ENCODE measurements at places on chromosomes 2 and 18.
A peak's percentile ranks its signal among the peaks of the same experiment; 100 is the strongest.

DNA sequence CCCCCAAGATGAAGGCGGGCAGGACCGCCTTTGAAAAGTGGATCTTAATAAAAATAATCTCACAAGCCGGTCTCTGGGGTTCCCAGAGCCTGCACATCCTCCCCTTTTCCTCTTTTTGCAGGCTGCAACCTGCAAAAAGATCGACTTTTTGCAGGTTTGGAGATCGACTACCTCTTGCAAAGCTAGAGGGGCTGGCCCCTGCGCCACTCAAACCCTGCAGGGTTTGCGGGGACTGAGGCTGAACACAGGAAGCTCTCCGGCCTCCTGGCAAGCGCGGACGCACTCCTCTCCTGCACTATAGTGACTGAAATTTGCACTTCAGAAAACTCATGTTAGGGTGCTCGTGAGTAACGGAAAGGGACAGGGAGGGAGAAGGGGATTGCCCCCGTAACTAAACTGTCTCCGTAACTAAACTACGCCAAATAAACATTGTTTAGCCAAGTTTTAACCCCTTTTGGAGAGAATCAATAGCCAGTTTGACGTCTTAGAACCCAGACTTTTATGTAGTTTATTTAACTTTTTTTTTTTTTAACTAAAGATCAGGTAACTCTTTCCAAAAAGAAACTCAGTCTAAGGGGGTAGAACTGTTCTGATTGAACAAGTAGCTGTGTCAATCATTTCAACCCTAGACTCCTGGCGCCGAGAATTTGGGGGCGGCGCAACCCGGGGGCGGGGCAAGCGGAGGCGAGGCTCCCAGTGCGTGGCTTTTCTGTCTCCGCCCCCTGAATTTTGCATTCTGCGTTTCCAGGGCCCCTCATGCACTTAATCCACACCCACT lies 2.5 kb downstream of the IGFBP5 start:
- peak; percentile 82 for DNase-seq

DNA sequence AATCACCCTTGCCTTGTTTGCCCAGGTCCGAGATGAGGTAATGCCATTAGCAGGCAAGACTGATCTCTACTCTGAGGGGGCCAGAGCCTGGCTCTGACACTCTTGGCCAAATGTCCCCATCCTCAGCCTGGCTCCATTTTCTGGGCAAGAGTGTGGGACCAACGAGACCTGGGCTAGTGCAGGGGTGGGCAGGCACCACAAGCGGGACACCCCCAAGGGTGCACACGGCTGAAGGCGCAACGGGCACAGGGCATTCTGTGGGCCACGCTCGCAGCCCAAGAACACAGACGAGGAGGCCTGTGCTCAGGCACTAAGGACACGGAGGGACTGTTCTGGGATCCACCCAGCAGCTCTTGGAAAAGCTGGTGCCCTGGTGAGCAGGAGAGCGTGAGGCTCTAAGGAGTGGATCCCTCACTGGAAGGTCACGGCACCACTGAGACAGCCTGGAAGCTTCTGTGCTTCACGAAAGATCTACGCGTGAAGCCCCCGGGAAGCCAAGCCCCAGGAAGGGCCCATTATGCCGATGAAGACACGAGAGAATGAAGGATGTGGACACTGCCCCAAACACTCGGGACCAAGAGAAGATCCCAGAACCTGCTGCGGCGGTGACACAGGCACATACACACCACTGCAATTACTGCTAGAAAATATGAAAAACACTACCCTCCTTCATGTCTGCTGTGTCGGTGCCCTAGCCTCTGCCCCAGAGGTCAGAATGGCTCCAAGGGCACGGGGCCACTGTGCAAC lies 138.2 kb downstream of the HDAC4 start:
- no peak for DNase-seq

- no peak for DNase-seq
Measured at GRCh38 chr2:46273225-46273863, 23.9 kb upstream of the EPAS1 start.

DNA sequence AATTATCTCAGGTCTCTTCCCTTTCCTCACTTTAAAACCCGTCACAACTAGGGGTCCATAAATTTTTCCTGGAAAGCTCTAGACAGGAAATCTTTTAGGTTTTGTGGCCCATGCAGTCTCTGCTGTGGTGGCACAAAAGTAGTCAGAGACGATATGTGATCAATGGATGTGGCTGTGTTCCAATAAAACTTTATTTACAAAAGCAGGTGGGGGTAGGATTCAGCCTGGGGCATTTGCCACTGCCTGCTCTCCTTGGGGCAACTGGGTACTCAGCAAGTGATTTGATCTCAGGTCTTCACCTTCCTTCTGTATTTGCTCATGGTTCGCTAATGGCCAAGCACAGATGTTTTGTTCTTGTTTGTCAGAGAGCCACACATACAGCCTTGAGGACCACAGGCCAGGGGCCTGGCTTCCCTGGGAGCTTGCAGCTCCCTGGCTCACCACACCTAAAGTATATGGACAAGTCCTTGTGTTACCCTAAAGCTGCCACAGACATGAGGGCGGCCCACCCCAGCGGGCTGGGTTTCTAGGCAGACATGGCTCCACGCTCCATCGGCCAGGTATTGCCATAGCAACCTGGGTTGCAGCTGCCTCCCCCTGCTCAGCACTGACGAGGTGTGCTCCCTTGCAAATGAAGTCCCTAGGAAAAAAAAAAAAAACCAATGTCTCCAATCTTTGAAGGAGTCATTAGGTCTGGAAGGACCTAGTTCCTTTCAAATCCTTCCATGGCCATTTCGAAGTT lies 89.7 kb upstream of the YWHAQ start:
- DNase-seq: no peak

DNA sequence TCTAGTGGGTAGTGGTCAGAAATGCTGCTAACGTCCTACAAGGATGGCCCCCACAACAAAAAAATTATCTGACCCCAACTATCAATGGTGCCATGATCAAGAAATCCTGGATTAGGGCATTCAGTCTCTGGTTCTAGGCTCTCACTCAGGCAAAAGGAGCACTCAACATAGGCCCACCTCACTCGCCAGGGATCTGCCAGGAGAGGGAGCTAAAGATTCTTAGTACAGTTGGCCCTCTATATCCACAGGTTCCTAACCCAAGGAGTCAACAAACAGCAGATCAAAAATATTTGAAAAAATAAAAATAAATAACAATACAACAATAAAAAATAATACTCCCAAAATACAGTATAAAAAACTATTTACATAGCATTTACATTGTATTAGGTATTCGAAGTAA lies 10.0 kb downstream of the SLC4A5 start:
- DNase-seq: no peak

GRCh38 chr18:10805587-10806118 lies 279.8 kb downstream of the NAPG start:
- DNase-seq: no peak

DNA sequence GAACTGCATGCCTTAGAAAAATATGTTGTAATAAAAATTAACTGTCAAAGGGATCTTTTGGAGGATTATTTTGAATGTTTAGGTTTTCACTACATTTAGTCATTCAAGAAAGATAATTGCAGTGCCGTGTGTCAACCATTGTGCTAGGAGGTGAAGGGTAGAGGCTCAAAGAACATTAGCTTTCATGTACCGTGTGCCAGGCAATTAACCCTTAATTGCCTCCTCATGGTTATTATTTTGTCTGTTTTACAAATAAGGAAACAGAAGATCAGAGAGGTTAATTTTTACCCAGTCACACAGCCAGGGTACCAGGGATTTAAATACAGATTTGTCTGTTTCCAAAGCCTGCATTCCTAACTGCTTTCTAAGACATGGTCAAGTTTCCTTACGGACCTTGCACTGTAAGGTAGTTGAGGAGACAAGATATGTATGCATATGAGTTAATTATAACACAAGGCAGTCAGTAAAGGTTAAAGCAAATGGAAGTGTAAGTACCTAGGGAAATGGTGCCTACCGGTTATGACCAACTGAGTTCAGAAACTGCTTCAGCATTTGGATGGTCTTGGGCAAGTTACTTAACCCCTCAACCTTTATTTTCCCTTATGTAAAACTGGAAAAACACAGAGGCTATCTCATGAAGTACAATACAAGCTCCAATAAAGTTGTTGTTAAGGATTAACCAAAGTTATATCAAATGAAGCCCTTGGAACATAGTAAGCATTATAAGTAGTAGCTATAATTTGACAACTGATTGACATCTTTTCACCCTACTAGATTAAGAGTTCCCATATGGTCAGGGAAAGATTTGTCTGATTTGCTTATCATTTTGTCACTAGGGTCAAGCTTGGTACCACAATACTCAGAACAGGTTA lies 434.9 kb downstream of the MBD2 start:
- no peak for DNase-seq

DNA sequence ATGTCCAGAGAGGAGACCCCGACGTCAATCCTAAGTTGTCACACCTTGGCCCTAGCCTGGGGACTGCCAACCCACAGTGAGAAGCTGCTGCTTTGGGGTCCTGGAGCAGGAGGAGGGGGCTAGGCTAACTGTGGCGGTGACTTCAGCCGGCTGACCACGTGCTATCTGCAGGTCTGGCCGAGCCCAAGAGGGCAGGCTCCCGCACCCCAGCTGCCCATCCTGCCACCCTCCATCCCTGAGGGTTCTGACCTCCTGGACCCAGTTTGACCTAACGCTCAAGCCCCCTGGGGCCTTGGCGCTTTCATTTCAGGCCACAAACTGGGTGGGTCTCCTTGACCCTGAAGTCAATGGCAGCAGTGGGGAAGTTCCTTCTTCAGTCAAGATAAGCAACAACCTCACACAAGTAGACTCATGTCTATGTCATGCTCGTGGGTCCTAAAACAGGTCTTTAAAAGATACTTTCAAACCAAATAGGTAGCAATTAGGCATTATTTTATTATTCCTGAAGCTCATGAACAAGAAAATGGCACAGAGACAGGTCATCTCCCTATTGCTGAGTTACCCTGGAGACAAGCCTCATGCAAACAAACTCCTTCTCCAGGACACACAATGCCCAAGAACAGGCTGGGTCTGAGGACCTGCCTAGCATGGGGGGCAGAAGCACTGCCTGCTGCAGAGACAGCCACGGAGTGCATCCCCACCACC lies 2.3 kb downstream of the HES6 start:
- DNase-seq: no peak

DNA sequence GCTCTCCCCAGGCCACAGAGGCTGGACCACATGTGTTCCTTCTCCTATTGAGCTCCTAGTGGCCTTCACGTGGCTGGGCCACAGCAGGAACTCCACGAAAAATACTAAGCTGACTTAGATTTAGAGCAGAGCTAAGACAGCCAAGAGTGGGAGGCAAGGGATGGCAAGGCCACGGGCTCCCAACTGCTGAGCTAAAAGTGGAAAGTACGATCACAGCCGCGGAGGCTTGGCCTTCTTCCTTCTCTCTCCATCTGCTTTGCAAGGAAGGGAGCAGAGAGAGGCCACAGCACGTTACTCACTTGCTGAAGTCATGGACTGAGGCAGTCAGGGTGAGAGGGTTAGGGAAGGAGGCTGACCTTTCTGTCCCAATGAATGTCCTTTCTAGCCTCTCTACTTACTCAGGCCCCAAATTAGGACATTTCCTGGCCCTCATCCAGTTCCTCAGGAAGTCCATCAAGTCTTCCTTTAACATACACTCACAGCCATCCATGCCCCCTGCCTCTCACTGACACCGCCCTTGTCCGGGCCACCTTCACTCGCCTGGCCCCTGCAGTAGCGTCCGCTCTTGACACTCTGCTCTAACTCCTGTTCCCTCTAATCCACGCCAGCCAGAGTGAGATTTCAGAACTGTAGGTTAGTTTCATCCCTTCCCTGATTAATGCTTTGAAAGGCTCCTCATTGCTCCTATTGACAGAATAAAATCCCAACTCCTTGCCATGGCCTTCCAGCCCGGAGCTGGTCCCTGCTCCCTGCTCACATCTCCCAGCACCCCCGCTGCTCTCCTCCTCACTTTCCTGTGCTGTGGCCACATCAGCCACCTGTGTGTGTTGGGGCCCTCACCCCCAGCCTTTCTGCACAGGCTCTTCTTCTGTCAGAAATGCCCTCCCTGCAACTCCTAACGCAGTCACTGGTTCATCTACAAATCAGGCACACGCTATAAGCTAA lies 204.2 kb downstream of the CYP26B1 start:
- no peak for DNase-seq

DNA sequence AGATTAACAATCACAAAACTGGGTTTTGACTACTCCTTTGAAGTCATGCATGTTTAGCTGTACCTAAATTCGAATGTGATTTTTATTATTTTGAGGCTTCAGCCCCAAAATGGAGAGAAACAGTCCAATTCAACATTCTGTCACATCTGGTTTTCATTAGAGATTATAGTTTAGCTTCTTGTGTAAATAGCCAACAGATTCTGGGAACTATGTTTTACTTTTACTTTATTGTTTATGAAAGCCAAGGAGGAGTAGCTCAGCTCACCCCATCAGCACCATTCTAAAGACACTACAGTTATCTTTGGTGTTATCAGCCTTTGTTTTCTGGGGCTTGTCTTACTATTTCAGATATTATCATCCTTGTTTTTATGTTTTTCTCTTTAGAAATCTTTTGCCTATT lies 465.0 kb upstream of the CWC22 start:
- no peak for DNase-seq

GRCh38 chr2:195656161-195656858 lies 716 bp upstream of the SLC39A10 start:
- DNase-seq: no peak

DNA sequence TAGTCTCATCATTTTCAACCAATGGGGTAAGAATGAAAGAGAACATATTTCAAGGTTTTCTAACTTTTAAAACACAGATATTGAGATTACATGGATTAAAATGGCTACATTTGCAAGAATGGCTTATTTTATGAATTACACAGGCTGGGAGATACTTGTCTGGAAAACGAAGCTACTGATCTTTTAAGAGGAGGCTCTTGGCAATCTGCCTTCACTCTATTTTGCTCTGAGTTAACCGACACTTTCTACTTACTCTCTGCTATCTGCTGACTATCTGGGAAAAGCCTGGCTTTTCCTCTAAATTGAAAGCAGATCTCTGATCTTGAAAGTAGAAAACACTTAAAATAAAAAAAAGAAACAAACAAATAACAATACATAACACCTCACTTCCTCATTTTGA lies 325.4 kb upstream of the LINC00305 start:
- DNase-seq: no peak
